Substantia nigra (tissue), 51 donors: ENCODE measurements at places on chromosomes 12 and 14.

GRCh38 chr14:34214961-34215360 lies 247.1 kb downstream of the SPTSSA start:
- DNase-seq = no peak

- no peak for DNase-seq
Measured at GRCh38 chr14:85024931-85025330, 505.0 kb upstream of the FLRT2 start.

DNA sequence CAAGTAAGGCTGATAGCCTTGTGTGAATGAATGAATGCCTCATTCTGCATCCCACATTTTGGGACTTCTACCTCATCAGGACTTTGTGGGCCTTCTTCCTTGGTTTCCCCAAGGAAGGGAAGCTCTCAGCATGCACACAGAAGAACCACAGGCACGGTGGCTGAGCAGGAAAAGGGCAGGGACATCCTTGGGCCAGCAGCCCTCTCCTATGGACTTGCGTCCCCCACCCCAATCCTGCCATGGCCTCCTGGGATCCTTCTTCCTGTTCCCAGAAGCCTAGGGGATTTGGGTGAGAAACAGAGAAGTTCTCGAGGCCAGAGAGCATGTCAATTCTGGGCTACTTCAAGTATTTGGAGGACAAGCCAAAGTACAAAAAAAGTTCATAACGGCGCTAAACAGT lies 69.7 kb downstream of the LGMN start:
- DNase-seq = no peak

DNA sequence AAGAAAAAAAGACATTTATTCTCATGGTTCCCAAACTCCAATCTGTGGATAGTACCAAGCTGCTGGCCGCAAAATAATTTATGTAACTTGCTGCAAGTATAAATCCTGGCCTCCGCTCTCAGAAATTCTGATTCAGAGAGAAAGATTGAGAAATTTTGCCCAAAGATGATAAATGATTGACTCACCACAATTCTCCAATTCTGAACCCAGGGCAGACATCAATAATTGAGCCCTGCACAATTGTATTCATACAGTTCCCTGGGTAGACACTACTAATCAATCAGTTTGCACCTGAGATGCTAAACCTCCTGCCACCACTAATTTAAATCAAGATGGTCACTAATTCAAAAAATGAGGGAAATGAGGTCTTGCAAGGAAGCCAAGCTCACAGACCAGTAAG lies 38.2 kb downstream of the TRPV4 start:
- DNase-seq = no peak

DNA sequence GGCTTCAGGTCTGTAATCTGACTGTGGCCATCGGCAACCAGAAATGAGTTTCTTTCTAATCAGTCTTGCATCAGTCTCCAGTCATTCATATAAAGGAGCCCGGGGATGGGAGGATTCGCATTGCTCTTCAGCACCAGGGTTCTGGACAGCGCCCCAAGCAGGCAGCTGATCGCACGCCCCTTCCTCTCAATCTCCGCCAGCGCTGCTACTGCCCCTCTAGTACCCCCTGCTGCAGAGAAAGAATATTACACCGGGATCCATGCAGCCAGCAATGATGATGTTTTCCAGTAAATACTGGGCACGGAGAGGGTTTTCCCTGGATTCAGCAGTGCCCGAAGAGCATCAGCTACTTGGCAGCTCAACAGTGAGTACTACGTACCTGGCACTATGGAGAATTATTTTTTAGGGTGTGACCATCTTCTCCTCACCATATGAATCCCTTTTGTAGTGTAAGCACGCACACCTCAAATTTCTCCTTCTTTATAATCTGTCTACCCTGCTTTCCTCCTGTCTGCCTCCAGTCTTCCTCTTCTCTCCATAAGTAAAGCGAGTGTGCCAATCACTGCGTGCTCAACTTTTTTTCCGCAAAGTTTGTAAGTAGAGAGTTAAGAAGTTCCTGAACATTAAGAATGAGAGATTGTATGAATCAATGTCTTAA lies at the start of gene TPH2:
TPH2 (plus strand) TSS at position 118 of the 658 bp plus-strand sequence; CDS start at position 260, 142 bp downstream.
- DNase-seq = peak; percentile 39

DNA sequence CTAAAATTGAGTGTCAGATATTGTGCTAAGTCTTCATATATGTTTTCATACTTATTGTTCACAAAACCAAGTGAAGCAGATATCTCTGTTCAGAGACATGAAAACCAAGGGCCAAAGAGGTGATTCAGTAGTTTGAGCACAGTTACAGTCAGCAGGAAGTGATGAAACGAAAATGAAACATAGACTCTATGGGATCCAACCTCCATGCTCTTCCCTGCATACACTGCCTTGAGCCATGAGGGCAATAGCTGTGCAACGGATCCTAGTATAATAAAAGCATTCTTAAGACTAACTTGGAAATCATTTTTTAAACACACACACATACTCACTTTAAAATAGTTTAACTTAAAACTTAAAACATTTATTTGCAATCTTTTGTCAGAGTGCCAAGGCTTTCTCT lies 27.9 kb downstream of the ESR2 start:
- DNase-seq = no peak

GRCh38 chr14:24959791-24960331 lies 90.1 kb downstream of the STXBP6 start:
- no peak for DNase-seq

DNA sequence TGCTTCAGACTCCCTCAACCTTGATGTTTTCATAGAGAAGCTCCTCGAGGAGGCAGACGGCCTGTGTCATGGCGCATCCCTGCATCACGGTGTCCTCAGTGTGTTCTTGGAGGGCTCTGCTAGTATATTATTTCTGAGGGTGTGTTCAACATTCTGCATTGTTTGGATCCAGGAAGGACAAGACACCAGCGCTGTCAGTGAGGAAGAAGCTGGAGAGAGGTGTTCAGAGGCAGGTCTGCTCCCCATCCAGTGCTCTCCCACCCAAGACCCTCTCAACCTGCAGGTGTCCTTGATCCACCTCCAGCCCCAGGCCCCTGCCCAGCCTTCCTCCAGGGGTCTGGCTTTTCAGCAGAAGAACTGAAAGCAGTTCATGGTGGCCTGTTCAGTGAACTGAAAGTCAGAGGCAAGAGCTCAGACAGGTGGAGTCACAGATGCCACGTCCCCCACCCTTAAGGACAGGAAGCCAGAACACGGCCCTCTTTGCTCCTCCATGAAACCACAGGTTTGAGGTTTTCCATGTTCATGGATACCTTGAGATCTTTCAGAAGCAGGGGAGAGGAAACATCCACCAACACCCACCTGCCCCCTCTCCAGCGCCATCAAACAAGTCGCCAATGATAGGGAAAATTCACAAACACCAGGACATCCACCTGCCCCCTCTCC lies 37.4 kb downstream of the DIO3 start:
- no peak for DNase-seq

- DNase-seq = no peak
Measured at GRCh38 chr14:79331830-79332229, 879.5 kb downstream of the DIO2 start.

DNA sequence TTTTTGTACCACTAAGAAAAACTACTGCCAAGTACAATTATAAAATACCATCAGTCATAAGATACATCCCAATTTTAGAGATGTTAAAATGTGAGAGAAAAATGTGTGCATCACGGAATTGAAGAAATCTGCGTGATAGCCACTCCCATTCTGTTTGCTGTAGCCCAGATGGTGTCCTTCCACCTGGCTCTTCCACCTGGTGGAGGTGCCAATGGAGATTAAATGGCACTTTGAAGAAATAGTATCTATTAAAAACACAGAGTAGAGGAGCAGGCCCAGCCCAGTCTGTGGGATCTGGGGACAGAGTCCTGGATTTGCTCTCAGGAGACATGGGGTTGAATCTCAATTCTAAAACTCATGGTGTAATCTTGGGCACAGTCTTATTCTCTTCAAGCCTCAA lies 35.5 kb downstream of the TSPAN11 start:
- DNase-seq = no peak

- no peak for DNase-seq
Measured at GRCh38 chr12:40063414-40063813, 42.5 kb downstream of the SLC2A13 start.

DNA sequence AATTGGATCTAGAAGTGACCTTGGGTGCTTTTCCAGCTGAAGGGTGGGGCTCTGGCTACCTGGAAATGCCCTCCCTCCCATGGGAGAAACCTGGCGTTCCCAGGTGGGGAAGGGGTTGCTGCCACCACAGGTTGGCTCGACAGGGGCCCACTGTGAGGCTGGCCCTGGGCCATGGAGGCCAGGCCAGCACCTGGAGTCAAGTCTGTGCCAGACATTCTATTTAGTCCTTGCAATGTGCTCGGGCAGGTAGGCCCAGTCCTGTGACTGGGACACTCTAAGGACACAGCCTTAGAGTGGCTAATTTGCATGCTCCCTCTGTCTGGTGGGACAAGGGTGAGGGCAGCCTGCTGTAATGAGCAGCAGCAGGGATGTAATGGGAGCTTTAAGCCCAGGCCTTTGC lies 11.9 kb downstream of the VRTN start:
- no peak for DNase-seq

GRCh38 chr14:71995741-71996140 lies 63.5 kb downstream of the RGS6 start:
- no peak for DNase-seq

DNA sequence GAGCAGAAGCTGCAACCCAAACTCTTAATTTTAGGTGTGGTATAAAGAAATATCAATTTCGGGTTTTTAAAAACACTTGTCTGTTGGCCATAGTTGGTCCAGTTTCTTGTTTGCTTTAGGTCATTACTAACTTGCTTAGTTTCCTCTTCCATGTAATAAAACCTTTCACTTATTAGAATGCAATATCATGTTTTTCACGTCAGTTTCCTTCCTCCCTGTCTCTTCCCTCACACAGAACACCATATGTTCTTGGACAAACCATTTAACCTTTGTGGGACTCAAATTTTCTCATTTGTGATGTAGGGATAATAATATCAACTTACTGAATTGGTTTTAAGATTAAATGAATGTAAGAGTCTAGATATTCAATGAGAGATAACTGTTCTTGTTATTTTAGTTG lies 22.9 kb downstream of the PMCH start:
- DNase-seq = no peak

- no peak for DNase-seq
Measured at GRCh38 chr12:62098132-62098531, 162.1 kb upstream of the USP15 start.

DNA sequence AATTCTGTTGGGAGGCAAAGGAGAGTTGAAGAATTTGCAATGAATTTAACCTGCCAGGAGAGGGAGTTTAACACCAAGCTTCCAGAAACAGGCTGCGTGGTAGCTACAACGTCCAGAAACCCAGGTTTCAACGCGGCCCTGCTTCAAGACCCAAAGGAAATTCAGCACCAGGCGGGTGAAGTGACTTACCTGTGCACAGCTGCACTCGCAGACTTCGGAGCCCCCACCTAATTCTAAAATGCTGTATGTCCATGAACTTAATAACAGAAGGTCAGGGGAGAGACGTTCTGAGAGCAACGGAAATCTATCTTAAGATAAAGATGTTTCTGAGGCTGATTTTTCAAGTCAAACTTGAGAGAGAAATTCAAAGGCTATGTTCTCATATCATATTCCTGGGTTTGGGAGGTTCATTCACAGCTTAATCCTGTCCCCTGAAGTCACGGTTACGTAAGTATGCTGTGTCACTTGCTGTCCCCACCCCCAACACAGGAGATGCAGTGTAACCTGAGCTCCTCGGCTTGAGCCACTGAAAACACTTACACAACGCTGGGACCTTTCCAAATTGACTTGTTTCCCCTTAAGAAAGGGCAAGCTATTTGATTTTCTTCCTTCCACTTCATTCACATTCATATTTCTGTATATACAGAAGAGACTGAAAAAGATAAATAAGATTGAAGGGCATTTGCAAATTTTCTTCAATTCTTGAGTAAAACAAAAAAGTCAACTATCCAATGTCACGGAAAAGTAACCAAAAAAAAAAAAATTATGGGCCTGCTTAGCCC lies 22.7 kb downstream of the CLIP1 start:
- peak; percentile 11 for DNase-seq

DNA sequence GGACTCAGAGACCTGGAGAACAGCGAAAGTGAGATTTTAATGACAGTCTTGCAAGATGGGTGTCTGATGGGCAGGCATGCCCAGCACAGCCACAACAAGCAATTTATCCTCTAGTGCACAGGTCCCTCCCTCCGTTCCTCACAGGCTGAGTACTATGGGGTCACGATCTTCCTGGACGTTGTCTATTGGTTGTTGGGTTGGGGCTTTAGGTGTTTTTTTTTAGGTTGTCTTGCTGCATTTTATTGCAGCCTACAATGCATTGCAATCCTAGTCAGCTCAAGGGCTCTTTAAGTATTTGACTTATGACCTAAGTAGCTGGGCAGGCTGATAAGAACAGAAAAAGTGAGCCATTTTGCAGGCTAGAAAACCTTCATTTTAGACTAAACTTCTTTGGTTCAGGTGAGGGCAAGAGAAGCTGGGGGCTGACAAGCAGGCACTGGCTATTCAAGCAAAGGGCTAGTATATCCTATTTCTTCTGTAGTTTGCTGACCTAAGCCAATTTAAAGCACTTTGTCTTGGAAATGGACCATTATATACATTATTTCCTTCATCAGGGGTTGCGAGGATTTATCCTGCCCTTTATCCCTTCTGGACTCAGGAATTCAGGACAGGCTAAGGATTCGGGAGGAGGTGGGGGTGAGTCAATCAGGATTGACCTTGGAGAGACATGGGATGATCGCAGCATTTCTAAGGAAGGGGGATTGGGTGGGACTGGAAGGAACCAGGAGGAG lies 6.0 kb downstream of the KRT7 start:
- no peak for DNase-seq

DNA sequence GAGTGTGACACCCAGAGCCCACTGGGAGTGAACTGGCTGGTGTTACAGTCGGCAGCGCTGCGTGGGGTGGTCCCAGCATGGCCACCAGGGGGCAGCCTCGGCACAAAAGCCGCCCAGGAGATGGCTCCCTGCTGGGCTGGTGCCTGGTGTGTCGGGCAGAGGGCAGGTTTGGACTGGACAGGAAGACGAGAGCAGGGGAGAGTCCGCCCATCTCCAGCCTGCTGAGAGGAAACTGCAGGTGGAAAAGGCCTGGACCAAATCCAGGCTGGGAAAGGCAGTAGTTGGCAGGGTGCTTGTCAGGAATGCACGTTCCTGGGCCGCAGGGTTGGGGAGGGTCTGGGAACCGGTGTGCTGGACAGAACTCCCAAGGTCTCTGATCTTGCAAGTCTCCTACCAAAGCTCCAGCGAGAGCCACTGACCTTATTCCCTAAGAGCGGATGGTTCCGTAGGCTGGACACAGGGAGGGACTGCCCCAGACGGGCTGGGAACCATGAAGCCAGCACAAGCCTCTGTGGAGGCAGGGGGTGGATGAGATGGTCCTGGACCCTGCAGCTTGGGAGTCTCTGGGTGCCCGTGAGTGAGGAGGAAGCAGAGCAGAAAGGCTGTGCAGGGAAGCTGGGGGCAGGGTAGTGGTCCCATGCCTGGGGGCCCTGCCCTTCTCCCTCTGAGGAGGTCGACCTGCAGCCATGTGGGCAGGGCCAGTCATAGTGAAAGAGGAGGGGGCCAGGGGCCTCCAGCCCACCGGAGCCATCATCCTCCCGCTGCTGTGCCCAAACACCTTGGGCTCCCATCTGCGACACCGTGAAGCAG lies 1.8 kb downstream of the AHNAK2 start:
- peak; percentile 83 for DNase-seq
